Right atrium auricular region (tissue), 2 donors: ENCODE measurements at places on chromosomes 4 and X. TPM values are rescaled to one million over a fixed set of nuclear protein-coding genes. Genes with fewer than 3 reads are reported as not detected.
A peak's percentile ranks its signal among the peaks of the same experiment; 100 is the strongest.

DNA sequence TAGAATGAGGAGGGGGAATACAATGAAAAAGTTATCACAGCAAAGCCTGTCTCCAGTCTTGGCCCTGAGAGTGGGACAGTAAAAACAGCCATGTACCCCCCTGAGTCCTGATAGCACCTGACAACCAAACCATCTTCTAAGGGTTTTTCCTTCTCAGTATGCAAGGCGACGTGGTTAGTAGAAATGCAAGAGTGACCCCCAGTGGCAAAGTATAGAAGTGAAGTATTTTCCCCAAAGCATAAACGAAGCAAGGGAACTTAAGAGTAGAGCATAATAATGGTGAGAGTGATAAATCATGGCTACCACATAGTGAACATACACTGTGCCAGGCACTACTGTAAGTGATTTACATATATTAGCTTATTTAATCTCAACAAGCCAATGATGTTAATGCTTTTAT is 52.8 kb downstream of the FAM47C start:
- H3K4me1 ChIP-seq, result no peaks in the 10 kb centered on the region
- H3K4me3 ChIP-seq, result no peak overlapping the region
- no peaks in the 10 kb centered on the region for H3K36me3 ChIP-seq
- no peaks in the 10 kb centered on the region for H3K27me3 ChIP-seq
- H3K27ac ChIP-seq, result no peak overlapping the region
- DNase-seq, result no peak

Gene SPOCK3
- not detected for total RNA-seq

- no peak overlapping the region for H3K27ac ChIP-seq
- H3K36me3 ChIP-seq, result no peaks in the 10 kb centered on the region
- H3K4me1 ChIP-seq, result no peaks in the 10 kb centered on the region
Observed at GRCh38 chr4:95980877-95981360, 141.0 kb downstream of the PDHA2 start.

GRCh38 chr4:85591406-85592098 is 116.6 kb downstream of the ARHGAP24 start:
- no peaks in the 10 kb centered on the region for H3K27me3 ChIP-seq
- H3K4me1 ChIP-seq, result no peaks in the 10 kb centered on the region
- no peak overlapping the region for H3K27ac ChIP-seq
- no peak for DNase-seq

GRCh38 chr4:147345662-147346061 is 135.2 kb upstream of the EDNRA start:
- no peak overlapping the region for H3K27ac ChIP-seq
- H3K36me3 ChIP-seq, result no peaks in the 10 kb centered on the region
- no peaks in the 10 kb centered on the region for H3K4me1 ChIP-seq
- H3K27me3 ChIP-seq, result no peaks in the 10 kb centered on the region
- no peak overlapping the region for H3K4me3 ChIP-seq

DNA sequence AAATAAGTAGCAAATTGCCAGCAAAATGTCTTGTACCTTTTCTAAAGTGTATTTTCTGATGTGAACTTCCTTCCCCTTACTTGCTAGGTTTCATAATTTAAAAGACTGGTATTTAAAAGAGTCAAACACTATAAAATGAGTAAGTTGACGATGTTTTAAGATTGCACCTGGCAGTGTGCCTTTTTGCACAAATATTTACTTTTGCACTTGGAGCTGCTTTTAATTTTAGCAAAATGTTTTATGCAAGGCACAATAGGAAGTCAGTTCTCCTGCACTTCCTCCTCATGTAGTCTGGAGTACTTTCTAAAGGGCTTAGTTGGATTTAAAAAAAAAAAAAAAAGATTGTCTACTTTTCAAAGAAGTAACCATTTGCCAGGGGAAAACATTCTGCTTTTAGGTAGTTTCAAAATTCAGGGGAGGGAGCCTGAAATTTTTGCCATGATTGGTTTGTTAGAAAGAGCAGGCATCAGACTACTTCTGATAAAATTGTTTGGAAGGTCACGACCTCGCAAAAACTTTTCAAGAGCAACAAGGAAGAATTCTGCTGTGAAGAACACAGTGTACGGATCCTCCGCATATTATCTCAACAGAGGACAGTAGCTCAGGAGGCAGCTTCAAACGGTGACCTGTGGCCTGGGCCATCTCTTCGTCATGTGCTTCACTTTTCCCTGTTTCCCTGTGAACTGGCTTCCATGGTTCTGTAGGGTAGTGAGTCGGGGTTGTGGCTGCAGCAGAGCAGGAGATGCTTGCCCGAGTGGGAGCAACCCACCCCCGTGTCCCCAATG is 66.1 kb downstream of the CDS1 start:
- no peaks in the 10 kb centered on the region for H3K27me3 ChIP-seq
- no peak for DNase-seq
- H3K36me3 ChIP-seq, result no peaks in the 10 kb centered on the region
- H3K4me1 ChIP-seq, result no peaks in the 10 kb centered on the region
- H3K27ac ChIP-seq, result no peak overlapping the region

Gene TEC
- total RNA-seq, result 1.1 TPM

GRCh38 chrX:47196098-47196497 is 2.5 kb downstream of the UBA1 start:
- H3K4me3 ChIP-seq, result peak overlapping the region; percentile 1
- H3K27me3 ChIP-seq, result no peaks in the 10 kb centered on the region
- no peaks in the 10 kb centered on the region for H3K4me1 ChIP-seq
- H3K27ac ChIP-seq, result no peak overlapping the region
- no peak for DNase-seq

- no peak overlapping the region for H3K4me3 ChIP-seq
- H3K27me3 ChIP-seq, result no peaks in the 10 kb centered on the region
- no peak for DNase-seq
- H3K27ac ChIP-seq, result no peak overlapping the region
- no peaks in the 10 kb centered on the region for H3K36me3 ChIP-seq
Observed at GRCh38 chr4:108045687-108046024, 56.0 kb downstream of the HADH start.

- H3K4me3 ChIP-seq, result no peak overlapping the region
- H3K4me1 ChIP-seq, result no peaks in the 10 kb centered on the region
- no peak overlapping the region for H3K27ac ChIP-seq
- DNase-seq, result no peak
Observed at GRCh38 chr4:121041307-121042090, 30.8 kb downstream of the NDNF start.

Gene ESX1
- total RNA-seq, result not detected

Gene GABRA4
- 0.55 TPM for total RNA-seq

Gene SUPT20HL2
- not detected for total RNA-seq

GRCh38 chr4:171521726-171522125 is 291.5 kb upstream of the GALNTL6 start:
- no peak overlapping the region for H3K27ac ChIP-seq
- no peak for DNase-seq
- H3K4me1 ChIP-seq, result no peaks in the 10 kb centered on the region
- no peak overlapping the region for H3K4me3 ChIP-seq

DNA sequence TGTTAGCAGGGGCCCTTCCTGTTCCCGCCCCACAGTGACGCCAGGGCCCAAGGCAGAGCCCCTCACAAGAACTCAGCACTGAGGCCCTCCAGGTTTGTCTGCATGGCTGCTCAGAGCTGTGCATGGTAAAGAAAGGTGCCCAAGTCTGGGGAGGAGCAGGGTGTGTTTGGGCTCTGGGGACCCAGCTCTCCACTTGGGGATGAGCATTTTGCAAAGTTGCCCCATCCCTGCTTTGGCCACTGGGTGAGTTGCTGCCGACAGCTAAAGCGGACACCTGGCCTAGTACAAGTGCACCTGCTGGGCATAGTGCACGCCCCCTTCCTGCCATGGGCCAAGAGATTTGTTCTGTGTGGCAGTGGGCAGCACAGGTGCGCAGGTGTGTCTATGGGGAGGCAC is 2.0 kb upstream of the MXD4 start:
- H3K4me1 ChIP-seq, result peaks cover 62% of the 10 kb centered on the region
- H3K36me3 ChIP-seq, result no peaks in the 10 kb centered on the region
- H3K4me3 ChIP-seq, result no peak overlapping the region
- no peak for DNase-seq
- no peaks in the 10 kb centered on the region for H3K27me3 ChIP-seq

DNA sequence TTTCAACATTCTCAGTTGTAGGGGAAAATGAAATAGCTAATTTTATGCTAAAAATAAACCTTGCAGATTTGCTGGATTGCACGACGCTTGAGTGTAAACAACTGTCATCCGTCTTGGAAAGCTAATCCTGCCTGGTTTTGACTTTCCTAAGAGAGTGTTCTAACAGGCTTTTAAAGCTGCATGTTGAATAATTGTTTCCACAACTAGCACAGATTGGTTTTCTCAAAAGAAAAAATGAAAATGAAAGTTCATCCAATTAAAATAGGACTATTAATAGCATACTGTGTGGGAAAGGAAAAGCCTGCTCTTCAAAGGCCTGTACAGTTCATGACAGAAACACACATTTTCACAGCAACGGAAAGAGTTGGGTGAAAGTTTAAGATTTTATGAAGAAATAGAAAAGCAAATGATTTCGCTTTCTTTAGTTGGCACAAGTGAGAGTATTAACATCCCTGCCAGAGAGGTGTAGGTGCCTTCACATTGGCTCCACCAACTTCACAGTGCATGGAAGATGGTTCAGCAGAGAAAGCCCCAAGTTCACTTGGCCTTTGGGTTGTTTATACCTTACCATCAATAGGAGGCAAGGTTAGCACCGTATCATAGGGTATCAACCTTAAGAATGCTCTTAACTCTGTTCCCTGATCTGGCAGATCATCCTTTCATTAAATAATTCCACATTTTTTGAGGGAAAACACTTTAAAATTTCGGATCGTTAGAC is 140.0 kb upstream of the GUCY1A1 start:
- H3K4me3 ChIP-seq, result no peak overlapping the region
- peaks cover 15% of the 10 kb centered on the region for H3K4me1 ChIP-seq
- no peaks in the 10 kb centered on the region for H3K36me3 ChIP-seq
- peak overlapping the region; percentile 75 for H3K27ac ChIP-seq
- H3K27me3 ChIP-seq, result no peaks in the 10 kb centered on the region
- DNase-seq, result no peak

Gene TMPRSS11F
- not detected for total RNA-seq

- H3K36me3 ChIP-seq, result no peaks in the 10 kb centered on the region
- H3K4me1 ChIP-seq, result no peaks in the 10 kb centered on the region
- DNase-seq, result no peak
- no peak overlapping the region for H3K27ac ChIP-seq
- no peak overlapping the region for H3K4me3 ChIP-seq
- H3K27me3 ChIP-seq, result no peaks in the 10 kb centered on the region
Observed at GRCh38 chr4:105306820-105307219, 160.1 kb downstream of the TET2 start.

DNA sequence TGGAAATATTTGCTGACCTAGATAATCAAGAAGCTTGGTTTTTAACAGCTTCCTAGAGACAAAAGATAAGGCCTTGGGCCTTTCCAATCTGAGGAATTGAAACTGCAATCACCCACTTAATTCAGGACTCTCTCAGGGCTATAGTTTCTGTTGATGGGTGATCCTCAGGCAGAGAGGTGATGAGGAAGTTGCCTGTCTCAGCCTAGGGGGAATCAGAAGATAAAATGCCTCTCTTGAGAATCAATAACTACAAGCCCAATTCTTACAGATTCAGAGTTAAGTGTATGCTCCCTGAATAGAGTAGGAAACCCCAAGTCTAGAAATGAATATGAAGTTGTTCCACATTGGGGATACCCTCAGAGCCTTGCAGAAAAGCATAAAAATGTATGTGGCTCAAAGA is 45.5 kb downstream of the NFKB1 start:
- H3K27ac ChIP-seq, result no peak overlapping the region
- H3K27me3 ChIP-seq, result no peaks in the 10 kb centered on the region
- no peaks in the 10 kb centered on the region for H3K36me3 ChIP-seq
- H3K4me3 ChIP-seq, result no peak overlapping the region

Gene SMIM43
- total RNA-seq, result not detected

- no peak for DNase-seq
- H3K36me3 ChIP-seq, result no peaks in the 10 kb centered on the region
- H3K4me1 ChIP-seq, result no peaks in the 10 kb centered on the region
- H3K27me3 ChIP-seq, result no peaks in the 10 kb centered on the region
- H3K4me3 ChIP-seq, result no peak overlapping the region
- H3K27ac ChIP-seq, result no peak overlapping the region
Observed at GRCh38 chr4:74415602-74416300, 29.2 kb upstream of the AREG start.

Gene PITX2
- total RNA-seq, result 0.24 TPM

DNA sequence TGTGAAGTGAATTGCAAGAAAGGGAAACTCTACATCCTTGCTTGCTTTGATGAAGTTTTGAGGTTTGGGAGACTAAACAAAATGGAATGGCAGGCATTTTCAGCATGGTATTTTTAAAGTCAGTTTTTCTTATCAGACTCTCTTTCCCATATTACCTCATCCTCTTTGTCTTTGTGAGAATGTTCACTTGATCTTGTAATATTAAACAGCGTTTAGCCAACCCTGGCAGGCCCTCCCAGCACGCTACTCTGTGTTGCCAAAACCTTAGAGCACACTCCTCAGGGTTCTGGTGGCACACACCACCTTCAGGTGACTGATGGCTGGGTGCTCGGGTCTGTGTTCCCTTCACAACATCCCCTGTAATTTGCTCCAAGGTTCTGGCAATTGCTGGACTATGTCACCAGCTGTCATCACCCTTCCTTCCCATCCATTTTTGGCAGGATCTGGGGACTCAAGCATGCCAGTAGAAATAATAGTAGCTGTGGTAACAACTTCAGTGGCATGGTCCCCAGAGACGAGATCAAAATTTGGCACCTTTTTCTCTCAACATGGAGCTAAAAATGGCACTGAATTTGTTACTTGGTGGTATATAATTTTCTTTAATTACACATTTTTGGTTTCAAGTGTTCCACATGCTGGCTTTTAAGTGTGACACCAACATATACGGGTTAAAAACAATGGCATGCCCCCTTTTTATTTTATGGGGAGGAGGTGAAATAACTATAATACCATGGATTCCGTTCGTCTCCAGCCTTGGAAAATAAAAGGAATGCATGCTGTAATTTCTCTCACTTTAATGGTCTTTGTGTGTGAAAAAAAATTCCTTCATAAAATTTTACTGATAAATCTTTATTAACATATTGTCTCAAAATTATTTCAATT is 273.1 kb downstream of the DCTD start:
- H3K4me1 ChIP-seq, result no peaks in the 10 kb centered on the region
- H3K4me3 ChIP-seq, result no peak overlapping the region
- H3K27ac ChIP-seq, result no peak overlapping the region
- no peak for DNase-seq
- H3K27me3 ChIP-seq, result no peaks in the 10 kb centered on the region

Gene CT45A3
- total RNA-seq, result not detected

- H3K27ac ChIP-seq, result no peak overlapping the region
- H3K4me3 ChIP-seq, result no peak overlapping the region
- no peak for DNase-seq
- peaks cover 14% of the 10 kb centered on the region for H3K4me1 ChIP-seq
- H3K36me3 ChIP-seq, result no peaks in the 10 kb centered on the region
- no peaks in the 10 kb centered on the region for H3K27me3 ChIP-seq
Observed at GRCh38 chr4:84887824-84888223, 78.7 kb downstream of the WDFY3 start.

- H3K27me3 ChIP-seq, result peaks cover 7% of the 10 kb centered on the region
Observed at GRCh38 chrX:640641-641040, 10.1 kb downstream of the SHOX start.

Gene PF4V1
- total RNA-seq, result not detected

Gene VCX
- not detected for total RNA-seq

- no peaks in the 10 kb centered on the region for H3K36me3 ChIP-seq
- H3K27ac ChIP-seq, result peak overlapping the region; percentile 6
- no peak for DNase-seq
- no peaks in the 10 kb centered on the region for H3K27me3 ChIP-seq
- peak overlapping the region; percentile 48 for H3K4me3 ChIP-seq
- H3K4me1 ChIP-seq, result no peaks in the 10 kb centered on the region
Observed at GRCh38 chrX:40146262-40147125, 48.7 kb upstream of the BCOR start.

- no peak overlapping the region for H3K27ac ChIP-seq
- DNase-seq, result no peak
- H3K4me3 ChIP-seq, result no peak overlapping the region
- no peaks in the 10 kb centered on the region for H3K27me3 ChIP-seq
Observed at GRCh38 chr4:52966781-52967180, 104.7 kb downstream of the RASL11B start.
